ENCODE measurements at places on chromosomes 6 and 20.

DNA sequence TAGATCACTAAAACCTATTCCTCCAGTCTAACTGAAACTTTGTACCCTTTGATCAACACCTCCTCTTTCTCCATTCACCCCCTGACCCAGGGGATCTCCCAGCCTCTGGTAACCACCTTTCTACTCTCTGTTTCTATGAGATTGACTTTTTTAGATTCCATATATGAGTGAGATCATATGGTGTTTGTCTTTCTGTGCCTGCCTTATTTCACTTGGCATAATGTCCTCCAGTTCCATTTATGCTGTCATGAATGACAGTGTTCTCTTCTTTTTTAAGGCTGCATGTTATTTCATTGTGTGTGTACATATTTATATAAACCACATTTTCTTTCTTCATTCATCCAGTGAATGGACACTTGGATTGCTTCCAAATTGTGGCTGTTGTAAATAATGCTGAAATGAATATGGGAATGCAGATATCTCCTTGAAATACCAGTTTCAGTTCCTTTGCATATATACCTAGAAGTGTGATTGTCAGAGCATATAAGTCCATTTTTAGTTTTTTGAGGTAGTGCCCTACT is 57.7 kb downstream of the DHX35 start:
- no peak for DNase-seq

DNA sequence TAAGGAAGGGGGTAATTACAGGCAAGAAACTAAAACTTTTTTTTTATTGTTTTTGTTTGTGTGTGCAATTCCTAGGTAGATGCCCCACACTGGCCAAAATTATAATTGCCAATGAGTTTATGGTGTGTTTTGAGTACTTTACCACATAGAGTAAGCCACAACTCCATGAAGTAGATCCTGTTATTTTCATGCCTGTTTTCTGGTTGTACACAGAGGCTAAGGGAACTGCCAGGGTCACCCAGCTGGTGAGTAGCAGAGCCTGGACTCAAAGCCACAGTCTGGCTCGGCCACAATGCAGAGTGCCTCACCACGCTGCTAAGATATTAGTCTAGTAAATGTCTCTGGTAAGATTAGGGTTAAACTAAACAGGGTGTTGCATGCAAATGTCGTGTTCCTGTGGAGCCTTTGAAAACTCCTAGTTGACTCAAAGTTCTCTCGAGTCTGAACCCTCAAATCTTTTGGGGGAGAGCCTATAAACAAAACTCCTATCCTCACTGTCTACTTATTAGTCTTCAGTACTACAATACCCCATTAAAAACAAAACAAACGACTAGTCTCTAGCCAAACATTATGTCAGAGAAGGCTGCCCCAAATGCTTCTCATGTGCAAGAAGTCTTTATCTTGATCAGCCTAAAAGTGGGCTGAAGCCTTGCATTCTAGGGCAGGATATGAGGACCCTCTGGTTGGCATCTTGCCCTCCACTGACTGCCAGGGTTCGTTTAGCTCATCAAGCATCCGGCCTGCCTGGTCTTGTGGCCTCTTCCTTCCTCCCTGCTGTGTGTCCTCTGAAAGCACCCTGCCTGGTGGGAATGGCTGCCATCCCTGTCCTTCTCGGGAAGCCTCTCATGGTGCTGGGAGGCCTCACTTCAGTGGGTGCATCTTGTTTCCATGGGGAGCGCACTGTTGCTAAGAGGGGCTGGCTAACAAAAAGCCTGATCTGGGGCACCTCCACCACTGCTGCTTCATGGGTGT is 4.2 kb downstream of the DUSP22 start:
- DNase-seq, result no peak

- peak; percentile 71 for DNase-seq
These were observed 252.8 kb downstream of the CDH26 start for GRCh38 chr20:60210779-60211617.

- DNase-seq, result no peak
These were observed 159.6 kb upstream of the MYLIP start for GRCh38 chr6:15969236-15969778.

Measured in HL-60 (cell line).